ENCODE measurements at places on chromosomes 11 and 22.

DNA sequence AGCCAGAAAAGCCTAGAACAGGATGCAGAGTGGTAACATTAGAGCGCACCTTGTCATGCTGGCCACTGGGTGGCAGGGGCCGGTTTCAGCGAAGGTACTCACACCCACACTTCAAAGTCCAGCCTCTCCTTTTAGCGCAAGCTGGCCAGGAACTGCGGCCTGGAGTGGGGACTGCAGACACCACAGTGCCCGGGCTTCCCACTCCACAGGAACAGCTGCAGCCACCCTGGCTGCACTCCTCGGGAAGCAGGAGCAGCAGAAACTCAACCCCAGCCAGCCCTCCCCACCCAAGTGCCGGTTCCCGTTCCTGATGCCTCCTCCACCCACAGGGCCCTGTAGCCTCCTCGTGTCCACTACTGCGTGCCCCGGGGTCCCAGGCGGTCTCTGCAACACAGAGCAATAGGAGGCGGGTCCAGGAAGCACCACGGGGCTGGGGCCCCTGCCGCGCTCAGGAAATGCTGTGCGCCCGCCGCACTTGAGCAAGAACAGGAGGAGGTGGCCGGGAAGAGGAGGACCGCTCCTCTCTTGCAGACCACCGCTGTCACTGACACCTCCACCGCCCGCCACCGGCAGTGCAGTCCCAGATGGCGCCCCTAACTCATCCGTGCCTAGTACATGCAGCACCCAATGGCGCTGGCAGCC is 2.2 kb downstream of the RFPL2 start:
- peak; percentile 84 for DNase-seq

GRCh38 chr11:1326435-1327063 is 17.1 kb upstream of the TOLLIP start:
- no peak for DNase-seq

- peak; percentile 30 for DNase-seq
Observed at GRCh38 chr11:74397501-74398243, 561 bp downstream of the PGM2L1 start.

GRCh38 chr11:113106507-113106906 is 145.3 kb downstream of the NCAM1 start:
- no peak for DNase-seq

GRCh38 chr22:45218976-45219375 is 21.7 kb downstream of the KIAA0930 start:
- no peak for DNase-seq

DNA sequence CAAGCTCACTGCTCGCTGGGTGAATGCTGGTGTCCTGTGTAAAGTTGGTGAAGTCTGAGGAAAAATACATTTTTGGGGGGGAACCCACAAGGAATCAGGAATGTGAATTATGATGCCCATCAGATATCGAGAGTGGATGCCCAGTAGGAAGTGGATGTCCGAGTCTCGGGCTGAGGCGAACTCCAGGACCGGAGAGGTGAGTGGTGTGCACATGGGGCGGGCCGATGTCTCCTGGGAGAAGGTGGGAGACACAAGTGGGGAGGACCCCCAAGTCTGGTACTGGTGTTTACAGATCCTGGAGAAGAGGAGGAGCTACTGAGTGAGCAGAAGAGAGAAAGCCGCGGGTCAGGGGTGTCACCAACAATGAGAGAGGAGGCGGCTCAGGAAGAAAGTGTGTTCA is 19.2 kb upstream of the APOBEC3A start:
- DNase-seq: no peak

DNA sequence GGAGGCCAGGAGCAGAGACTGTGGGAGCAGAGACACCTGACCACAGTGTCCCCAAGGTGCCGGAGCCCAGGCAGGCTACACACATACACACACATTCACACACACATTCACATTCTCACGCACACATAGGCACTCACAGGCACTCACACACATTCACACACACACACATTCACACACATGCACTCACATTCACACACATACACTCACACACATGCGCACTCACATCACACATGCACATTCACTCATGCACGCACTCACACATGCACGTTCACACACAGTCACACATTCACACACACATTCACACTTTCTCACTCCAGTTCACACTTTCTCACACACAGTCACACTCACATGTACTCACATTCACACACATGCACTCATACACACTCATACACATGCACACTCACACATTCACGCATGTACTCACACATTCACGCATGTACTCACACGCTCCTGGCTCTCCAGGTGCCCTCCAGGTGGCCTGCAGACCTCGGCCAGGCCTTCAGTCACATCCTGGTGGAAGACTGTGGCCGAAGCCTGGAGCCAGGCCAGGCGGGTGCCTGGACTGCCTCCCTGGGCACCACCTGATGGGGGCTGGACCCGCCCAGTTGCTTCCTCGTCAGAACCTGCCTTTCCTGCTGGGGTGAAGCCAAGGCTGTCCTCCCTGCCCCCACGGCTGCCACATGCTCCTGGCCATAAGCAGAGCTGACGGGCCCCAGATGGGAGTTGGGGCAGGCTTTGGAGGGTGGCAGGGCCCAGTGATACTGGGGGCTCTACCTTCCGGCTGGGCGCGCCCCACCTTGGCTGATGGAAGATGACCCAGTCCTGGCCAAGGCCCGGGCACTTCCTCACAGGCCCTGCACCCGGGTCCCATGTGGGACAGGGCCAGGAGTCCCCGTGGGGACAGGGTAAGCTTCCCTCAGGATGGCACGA is 89.5 kb downstream of the WNT7B start:
- DNase-seq: peak; percentile 94

DNA sequence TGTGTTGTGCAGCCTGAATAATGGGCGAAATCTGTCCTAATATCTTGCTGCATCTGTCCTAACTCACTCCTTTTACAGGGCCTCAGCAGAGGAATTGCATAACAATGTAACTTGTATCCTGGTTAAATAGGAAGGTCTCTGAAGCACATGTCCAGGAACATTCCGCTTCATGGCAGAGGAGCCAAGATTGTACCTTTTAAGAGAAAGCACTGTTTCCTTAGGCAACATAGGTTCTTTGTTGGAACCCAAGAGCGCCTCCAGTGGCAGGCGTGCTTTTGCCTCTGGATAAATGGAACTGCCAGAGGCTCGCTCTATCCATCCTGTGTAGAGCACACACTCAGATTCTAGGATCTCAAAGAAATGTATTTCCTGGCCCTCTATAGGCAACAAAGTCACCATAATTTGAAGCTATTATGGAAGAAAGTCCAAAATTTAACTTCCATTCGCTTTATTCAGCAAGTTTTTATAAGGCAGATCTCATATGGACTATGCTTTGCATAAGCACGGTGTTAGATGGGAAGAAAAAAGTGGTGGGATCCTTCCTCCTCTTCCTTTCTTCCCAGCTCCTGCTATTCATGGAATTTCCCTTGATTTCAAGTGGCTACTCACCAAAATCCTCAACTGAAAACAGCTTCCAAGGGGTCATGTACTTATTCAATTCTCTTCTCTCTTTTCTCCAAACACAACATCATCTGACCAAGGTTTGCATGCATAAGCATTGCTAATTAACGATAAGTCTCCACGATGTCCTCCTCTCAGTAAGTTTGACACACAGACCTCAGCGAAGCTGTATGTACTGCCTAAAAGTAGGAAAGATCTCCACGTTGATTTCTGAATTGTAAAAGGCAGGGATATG is at the start of gene BLID:
BLID (minus strand) TSS at position 692 of the 856 bp plus-strand sequence; CDS start at position 399, 293 bp downstream.
- peak; percentile 47 for DNase-seq

DNA sequence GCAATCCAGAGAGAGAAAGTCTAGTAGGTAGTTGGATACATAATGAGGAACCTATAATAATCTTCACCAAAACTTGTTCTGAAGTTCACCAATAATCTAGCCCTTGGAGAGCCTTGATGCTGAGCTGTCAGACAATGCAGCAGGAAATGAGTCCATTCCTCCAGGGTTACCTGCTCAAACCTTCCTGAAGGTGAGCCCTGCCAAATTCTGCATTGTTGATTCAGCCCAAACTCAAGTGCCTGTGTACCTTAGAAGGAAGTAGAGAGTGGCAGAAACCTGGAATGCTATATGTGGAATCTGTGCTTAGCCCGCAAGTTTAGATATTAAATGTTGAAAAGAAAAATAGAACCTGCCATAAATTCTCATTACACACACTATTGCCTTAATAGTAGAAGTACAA is 77.4 kb upstream of the SPON1 start:
- DNase-seq: no peak

DNA sequence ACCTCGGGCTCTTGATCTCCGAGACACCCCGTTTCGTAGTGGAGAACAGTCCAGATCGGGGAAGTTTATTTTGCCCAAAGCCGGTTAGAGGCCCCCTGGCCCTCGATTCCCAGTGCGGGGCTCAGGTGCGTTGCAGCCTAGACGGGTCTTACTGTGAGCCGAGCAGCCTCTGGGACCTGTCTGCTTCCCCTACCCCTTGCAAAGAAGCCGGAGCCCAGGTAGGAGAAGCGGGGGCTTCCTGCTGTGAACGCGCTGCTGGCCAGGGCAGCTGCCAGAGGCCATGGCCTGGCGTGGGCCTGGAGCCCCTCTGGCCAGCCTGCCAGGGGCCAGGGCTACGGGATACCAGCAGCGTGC is 621 bp downstream of the TSPO start:
- DNase-seq: no peak

DNA sequence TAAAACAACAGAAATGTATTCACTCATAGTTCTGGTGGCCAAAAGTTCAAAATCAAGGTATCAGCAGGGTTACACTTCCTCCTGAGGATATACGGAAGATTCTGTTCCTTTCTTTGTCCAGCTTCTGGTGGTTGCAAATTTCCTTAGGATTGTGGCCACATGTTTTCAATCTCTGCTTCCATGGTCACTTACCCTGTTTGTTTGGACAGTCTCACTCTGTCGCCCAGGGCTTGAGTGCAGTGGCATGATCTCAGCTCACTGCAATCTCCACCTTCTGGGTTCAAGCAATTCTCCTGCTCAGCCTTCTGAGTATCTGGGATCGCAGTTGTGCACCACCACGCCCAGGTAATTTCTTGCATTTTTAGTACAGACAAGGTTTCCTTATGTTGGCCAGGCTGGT is 534.3 kb downstream of the KCNA4 start:
- DNase-seq: peak; percentile 44

DNA sequence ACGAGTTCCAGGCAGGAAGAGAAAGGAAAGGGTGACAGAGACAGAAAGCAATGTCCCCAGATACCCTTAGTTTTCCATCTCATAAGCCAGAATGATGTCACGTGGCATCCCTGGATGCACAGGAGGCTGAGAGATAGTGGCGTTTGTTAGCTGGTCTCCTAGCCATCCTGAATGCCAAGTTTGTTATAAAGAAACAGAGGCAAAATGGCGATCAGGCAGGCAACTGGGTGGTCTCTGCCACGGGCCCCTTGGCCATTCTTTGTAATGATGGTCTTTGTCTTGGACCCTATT is 5.3 kb downstream of the SMIM38 start:
- DNase-seq: no peak

GRCh38 chr11:35822815-35823495 is 120.9 kb upstream of the LDLRAD3 start:
- no peak for DNase-seq

DNA sequence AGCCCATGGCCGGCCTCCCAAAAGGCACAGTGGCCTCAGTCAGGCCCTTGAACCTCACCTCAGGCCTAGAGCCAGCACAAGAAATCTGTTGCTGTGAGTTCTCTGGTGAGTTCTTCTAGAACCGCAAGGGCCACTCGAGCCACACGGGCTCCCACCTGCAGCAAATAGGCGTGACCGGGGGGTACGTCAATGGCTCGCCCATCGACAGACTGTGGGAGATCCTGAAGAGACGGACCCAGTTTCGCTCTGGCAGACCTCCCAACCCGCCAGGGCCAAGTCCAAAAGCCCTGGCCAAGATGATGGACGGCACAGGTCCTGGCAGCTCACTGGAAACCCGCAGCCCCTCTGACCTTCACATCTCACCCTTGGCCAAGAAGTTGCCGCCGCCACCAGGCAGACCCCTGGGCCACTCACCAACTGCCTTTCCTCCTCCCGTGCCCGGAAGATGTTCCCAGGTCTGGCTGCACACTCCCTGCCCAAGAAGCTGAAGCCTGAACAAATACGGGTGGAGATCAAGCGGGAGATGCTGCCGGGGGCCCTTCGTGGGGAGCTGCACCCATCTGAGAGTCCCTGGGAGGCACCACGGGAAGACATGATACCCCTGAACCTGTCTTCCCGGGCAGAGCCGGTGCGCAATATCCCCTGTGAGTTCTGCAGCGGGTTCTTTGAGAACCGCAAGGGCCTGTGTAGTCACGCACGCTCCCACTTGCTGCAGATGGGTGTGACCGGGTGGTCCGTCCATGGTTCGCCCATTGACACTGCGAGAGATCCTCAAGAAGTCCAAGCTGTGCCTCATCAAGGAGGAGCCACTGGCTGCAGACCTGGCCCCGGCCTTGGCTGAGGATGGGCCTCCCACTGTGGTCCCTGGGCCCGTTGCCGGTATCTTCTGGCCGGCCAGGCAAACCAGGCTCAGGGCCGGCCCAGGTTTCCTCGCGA is 544.2 kb upstream of the CCDC179 start:
- no peak for DNase-seq

GRCh38 chr11:44047298-44047697 is 483 bp upstream of the ACCSL start:
- DNase-seq: no peak

GRCh38 chr11:37712251-37712650 is 1114.2 kb upstream of the RAG2 start:
- DNase-seq: peak; percentile 8

DNA sequence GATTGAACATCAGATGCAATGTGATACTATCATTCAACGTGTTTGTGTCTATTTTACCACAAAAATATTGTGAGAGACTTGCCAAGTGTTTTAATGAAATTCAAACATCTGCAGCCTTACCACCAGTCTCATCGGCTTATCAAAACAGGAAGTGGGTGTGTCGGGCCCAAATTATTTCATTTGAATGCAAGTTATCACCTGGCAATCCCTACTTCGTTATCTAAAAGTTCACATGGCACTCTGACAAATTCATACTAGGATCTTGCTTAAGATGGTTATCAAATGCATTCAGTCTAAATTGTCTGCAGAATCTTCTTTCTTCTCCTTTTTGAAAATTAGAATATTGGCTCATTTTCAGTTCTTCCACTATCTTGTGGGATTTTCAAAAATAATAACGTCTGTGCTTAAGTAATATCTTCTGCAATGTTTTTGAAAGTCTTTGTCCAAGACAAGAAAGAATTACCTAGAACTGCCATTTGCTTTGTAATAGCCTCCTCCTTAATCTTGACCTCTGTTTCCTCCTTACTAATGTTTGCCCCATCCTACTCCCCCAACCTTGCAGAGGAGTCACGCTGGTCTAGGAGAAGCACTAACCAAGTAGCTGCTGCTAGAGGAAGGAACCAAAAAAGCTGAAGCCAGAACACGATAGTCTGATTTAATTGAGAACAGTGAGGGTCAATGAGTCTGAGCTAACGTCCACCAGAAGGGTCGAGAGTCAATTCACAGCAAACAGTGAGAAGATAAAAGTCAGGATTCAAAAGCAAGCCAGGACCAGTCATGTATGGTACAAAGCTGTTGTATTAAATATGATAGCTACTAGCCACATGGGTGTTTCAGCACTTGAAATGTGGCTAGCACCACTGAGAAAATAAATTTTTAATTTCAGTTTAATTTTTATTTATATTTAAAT is 10.2 kb upstream of the BIRC3 start:
- no peak for DNase-seq

All from kidney (tissue), 22 donors.